Germinal center (tissue), 1 donor: ENCODE measurements at places on chromosomes 2 and 18.

DNA sequence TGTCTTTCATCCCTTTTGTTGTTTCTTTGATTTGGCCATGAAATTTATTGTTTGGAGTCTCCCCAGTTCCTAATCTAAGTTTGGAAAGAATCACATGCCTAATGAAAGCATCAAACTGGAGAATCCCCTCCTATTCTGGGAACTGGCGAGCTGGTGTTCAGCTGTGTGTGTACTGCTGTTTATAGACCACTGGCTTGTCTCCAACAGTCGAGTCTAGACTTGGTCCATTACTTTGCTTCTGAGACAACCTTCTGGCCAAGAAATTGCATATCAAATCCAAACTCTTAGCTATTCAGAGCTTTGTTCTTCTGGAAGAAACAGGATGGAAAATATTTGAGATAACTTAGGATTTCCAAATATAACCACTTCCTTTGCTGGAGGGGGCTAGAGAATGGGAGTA lies 111.5 kb upstream of the THSD7B start:
- no peak for DNase-seq

- DNase-seq: no peak
These were observed 134.1 kb downstream of the COPS8 start for GRCh38 chr2:237219826-237220225.

DNA sequence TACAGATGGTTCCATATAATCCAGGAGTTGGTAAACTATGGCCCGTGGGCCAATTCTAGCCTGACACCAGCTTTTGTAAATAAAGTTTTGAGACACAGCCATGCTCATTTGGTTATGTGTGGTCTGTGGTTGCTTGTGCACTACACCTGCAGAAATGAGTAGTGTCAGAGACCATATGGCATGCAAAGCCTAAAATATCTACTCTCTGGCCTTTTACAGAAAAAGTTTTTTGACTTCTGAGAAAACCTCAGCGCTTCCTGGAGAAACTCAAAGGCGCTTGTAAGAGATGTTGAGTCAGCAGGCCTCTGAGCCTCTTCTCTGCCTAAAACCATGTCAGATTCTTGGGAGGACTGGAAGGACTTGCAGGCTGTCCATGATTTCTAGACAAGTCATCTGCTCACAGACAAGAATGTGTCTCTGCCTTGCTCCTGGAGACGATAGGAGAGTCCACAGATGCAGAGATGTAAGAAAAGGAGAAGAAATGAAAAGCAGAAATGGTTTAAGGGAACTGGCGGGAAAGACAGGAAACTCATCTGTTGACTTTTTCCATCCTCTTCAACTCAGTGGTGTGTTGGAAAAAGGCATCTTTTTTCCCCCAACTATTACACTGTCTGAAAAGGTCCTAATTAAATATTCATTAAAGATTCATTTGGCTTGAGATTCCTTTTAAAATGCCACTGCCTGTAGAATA lies 5.2 kb downstream of the TTC39C start:
- DNase-seq: peak; percentile 49

GRCh38 chr2:24708537-24709152 lies 84.5 kb downstream of the PTRHD1 start:
- DNase-seq: no peak

DNA sequence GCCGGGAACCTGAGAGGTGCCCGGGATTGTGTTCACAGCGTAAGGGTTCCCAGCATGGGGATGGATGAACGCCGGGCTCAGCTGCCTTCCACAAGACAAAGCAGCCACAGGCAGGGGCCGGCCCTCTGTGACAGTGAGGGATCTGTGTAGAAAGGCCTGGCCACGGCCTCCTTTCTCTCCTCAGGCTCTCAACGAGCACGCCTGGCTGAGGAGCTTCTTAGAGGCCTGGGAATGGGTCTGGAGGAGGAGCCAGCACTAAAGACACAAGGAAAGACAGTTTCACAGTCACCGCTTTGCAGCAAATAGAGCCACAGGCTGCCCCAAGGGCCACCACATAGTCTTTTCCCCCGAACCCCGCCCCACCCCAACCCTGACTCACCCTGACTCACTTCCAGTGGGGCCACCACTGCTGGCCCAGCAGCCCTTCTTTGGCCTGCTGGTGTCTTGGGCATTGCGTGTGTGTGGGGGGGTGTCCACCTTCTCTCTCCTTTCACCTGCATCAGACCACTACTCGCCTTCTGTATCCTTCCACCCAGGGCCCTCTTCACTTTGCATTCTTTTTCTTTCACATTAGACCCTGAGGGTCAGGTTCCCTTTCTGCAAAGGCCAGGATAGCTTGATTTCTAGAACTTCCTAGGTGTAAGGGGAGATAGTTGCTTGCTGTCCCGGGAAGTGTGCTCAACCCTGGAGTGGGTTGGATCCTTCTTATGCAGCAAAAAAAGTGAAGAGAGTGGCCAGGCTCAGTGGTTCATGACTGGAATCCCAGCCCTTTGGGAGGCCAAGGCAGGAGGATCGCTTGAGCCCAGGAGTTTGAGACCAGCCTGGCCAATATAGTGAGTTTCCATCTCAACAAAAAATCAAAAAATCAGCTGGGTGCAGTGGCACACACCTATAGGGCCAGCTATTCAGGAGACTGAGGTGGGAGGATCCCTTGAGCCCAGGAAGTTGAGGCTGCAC lies 19.3 kb upstream of the HPCAL1 start:
- DNase-seq: no peak
